ENCODE measurements at places on chromosomes 16 and 17.

DNA sequence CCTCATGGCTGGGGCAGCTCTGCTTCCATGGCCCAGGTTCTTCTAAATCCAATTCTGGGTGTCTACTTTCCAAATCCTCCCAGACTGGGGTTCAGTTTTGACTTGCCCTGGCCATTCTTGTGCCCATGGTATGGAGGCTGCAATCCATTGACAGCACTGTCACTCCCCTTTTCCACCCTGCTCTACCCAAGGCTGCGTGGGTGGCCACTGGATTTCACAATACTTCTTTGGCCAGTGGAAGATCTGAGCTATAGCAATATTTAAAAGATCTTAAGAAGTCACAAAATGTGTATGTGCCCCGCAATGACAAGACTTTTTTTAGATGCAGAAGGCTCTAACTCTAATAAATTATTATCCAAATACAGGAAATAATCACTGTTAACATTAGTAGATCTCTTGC, 329.4 kb upstream of the CCL2 start:
- DNase-seq: no peak

DNA sequence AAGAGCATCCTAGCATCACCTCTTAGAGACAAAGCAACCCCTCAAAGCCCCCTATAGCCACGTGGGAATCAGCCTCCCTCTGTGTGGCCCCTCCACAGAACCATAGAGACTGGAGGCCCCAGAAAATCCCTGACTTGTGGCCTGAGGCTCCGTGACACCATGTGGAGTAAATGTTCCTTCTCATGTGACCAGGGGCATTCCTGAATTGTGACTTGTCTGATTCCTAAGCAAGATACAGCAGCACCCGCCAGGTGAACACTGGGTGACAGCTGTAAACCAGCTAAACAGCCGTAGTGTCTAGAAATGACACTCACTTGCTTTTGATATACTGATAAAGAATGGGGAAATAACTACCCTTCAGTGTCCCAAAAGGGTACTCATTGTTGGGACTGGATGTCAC, 79.0 kb downstream of the DYNLRB2 start:
- no peak for DNase-seq

- no peak for DNase-seq
These were observed 43.4 kb downstream of the MFSD11 start for GRCh38 chr17:76781056-76781982.

GRCh38 chr17:44147812-44148211, 6.1 kb downstream of the HROB start:
- no peak for DNase-seq

DNA sequence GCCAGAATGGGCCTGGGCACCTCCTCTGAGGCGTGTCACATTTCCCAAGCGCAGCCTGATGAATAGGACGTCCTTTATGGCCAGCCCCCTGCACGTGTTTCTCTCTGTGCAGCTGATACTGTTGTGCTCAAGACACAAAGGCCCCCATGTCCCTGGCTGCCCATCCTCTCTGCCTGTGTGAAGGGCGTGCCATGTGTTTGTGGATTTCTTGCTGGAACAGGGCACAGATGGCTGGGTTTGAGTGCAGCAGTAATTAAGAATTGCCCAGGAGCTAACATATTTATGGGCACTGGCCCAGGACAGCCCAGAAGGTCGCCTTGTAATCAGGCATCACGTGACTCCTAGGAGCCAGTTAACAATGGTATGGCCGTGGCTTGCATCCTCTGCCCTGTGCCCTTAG, 181.1 kb downstream of the CCDC182 start:
- DNase-seq: no peak

DNA sequence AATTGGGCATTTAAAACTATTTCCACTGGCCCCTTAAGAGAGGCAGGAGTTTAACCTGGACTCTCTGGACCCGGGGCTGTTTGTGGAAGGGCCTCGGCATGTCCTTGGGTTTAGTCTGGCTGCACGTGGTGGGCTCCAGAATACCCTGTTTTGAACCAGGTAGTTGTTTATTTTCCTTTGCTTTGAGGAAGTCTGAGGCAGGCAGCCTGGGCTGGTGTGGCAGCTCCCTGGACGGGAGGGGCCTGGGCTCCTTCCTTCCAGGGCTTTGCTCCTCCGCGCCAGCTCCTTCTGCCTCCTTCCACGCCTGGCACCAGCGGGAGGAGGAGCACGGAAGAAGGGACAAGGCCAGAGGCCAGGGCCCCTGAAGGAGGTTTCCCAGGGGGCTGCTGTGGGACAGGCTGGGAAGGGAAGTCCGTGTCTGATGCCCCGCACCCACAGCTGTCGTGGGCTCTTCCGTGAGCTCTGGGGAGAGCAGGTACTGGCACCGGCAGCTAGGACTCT, 15.5 kb downstream of the BANP start:
- peak; percentile 30 for DNase-seq

DNA sequence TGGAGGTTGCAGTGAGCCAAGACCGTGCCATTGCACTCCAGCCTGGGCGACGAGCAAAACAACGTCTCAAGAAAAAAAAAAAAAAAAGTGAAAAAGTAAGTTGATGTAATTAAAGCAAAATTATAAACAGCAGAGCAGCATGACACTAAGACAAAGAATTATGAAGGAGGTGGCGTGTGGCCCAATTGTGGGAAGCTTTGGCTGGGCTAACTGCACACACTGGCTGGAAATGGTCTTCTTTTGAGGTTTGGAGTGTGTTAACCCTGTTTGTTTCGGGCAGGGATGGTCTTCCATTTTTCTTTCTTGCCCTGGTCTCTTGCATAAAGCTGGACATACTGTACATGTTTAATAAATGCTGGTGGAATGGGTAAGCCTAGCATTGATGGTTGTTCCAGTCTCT, 54.8 kb downstream of the RAP1GAP2 start:
- no peak for DNase-seq

DNA sequence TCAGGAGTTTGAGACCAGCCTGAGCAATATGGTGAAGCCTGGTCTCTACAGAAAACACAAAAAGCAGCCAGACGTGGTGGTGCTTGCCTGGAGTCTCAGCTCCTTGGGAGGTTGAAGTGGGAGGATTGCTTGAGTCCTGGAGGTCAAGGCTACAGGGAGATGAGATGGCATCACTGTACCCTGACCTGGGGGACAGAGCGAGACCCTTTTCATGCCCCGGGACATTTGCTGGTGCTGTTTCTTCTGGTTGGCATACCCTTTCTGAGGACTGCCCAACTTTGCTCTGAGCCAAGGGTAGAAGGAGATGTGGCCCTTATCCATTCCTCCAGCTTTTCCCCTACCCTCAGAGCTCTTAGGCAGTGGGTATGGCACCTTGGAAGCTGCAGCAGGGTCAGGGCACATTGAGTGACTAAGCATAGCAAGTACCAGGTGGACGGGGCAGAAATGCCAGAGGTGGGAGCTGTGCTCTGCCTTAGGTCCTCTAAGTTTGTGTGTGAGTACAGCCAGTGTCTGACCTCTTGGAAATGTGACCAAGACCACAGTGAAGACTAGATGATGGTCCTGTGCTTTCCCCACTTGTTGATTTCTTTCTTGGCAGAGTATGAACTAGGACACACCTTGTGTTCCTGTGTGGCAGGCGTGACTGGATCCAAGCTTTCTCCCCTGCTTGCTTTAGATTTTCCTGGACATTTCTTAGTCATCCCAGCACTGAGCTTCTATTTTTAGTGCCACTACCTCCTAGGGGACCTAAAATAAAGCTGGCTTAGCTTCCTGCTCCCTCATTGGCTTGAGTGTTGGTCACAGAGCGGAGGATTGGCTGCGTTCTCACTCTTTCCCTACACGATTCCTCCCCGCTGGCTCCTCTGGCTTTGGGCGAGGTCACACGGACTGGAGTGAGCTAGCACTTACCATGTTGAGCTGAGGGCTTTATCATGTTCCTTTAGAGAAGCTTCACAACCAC, 9.9 kb upstream of the EDC4 start:
- no peak for DNase-seq

GRCh38 chr17:72270273-72270924, 149.6 kb downstream of the SOX9 start:
- DNase-seq: no peak

DNA sequence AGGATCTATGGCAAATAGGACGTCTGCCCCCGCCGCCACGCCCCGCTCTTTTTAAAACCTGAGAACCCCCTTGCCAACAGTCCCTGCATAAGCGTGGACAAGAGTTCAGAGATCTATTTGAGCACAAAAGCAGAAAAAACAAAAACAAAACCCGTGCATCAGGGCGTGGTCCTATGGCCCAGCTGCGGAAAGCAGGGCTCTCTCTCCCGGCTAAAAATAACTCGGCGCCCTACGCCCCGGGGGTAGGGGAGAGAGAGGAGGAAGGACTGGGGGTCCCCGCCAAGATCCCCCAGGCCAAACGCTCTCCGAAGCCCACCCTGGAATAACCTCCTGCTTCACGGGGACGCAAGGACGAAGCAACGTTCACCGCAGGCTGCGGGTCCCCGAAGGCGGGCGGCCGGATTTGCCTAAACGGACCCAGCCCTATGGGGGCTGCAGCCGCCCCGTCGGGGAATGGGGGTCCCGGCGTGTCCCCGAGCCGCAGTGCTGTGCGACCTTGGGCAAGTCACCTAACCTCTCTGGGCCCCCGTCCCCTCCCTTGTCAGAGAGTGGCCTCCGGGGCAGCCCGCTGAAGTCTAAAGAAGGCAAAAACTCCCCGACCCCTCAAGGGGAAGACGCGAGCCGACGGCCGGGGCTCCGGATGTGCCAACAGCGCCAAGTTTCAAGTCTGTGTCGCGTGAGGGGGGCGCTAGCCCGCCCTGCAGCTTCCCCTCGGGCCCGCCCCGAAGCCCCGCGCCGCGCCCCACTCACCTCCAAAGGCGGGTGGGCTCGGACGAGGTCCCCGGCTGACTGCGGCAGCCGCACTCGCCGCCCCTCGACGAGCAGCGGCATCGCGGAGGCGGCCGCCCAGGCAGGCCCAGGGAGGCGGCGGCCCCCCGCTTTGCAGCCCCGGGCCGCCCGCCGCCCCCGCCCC, 477 bp downstream of the NTAN1 start:
- DNase-seq: no peak

- DNase-seq: peak; percentile 27
These were observed 105.2 kb downstream of the RPTOR start for GRCh38 chr17:80649672-80650330.

DNA sequence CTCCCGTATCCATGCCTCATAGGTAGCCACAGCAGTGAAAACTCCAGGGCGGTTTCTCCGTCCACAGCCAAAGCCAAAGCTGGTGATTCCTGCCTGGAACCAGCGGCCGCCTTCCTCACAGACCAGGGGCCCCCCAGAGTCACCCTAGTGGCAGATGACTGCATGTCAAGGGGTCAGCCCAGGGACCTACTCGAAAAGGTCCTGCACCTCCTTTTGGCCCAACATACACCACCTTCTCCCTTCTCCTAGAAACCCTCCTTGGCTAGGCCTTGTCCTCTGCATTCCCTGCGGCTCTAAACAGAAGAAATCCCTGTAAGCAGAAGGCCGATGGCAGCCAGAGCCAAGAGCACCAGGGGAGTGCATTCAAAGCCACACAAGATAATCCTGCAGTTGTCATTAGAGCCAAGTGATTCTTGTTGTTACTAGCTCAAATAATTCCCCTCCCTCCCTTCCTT, 6.1 kb downstream of the PRSS36 start:
- DNase-seq: no peak

DNA sequence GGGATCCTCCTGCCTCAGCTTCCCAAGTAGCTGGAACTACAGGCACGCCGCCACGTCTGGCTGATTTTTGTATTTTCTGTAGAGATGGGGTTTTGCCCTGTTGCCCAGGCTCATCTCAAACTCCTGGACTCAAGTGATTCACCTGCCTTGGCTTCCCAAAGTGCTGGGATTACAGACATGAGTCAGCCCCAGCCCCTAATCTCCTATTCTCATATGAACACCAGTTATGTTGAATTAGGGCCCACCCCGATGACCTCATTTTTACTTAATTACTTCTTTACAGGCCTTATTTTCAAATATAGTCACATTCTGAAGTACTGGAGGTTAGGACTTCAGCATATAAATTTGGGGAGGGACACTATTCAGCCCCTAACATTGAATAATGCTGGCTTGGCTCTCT, 49.2 kb downstream of the ZNRF1 start:
- DNase-seq: no peak

- peak; percentile 14 for DNase-seq
These were observed 10.5 kb upstream of the ITGAD start for GRCh38 chr16:31382485-31383161.

DNA sequence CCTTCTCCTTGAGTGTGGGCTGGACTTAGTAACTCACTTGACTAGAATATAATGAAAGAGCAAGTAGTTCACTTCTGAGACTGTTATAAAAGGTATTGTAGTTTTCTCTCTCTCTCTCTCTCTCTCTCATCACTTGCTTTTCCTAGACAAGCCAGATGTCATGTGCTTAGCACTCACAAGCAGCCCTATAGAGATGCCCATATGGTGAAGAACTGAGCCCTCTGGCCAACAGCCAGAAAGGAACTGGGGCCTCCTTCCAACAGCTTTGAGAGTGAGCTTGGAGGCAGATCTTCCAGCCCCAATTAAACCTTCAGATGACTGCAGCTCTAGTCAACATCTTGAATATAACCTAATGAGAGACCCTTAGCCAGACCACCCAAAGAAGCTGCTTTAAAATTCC, 440.5 kb downstream of the GRIN2A start:
- no peak for DNase-seq

GRCh38 chr17:68491381-68492231, 20.6 kb upstream of the PRKAR1A start:
- DNase-seq: no peak

DNA sequence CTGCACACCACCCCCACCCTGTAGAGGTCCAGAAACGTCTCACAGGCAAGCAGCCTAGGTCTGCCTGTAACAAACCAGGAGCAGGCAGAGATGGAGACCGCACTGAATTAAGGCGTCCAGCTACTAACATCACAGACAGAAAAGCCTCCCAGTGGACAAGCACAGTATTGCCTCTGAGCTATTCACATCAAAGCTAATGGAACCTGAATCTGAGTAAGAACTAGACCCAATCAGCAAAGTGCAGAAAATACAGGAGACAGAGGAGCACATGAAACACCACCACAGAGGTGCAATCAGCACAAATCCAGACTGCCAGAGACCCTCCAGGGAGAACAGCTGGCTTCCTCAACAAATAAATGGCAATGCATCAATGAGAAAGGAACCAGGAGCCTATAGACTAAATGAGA, 22.2 kb upstream of the PEMT start:
- peak; percentile 3 for DNase-seq

GRCh38 chr17:75839942-75840798, 4.0 kb downstream of the UNC13D start:
- no peak for DNase-seq

- DNase-seq: no peak
These were observed 14.6 kb downstream of the ODF4 start for GRCh38 chr17:8354236-8354635.

DNA sequence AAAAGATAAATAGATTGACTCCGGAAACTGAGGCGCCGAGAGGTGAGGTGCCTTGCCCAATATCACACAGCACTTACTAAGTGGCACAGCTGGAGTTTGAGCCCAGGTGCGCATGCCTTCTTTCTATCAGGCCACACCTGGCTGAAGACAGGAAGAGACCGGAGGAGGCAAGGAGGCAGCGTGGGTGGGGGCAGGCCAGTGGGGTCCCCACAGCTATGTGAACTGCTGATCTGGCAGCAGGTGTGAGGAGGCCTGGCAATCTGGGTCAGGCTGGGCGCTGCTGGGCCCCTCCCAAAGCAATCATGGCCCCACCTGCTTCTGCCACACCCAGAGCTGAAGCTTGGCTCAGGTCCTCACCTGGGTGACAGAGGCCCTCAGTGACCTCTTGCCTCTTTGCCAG, 1.9 kb upstream of the GDPD3 start:
- DNase-seq: no peak

GRCh38 chr16:85917012-85917411, 18.1 kb downstream of the IRF8 start:
- no peak for DNase-seq

- no peak for DNase-seq
These were observed 102.8 kb upstream of the AXIN2 start for GRCh38 chr17:65664266-65664665.

- DNase-seq: no peak
These were observed 2.2 kb downstream of the MLYCD start for GRCh38 chr16:83901101-83901500.

Data from hippocampal formation (tissue), 2 donors.